ENCODE measurements at places on chromosomes 1 and 21. TPM values are rescaled to one million over a fixed set of nuclear protein-coding genes. Genes with fewer than 3 reads are reported as not detected.

DNA sequence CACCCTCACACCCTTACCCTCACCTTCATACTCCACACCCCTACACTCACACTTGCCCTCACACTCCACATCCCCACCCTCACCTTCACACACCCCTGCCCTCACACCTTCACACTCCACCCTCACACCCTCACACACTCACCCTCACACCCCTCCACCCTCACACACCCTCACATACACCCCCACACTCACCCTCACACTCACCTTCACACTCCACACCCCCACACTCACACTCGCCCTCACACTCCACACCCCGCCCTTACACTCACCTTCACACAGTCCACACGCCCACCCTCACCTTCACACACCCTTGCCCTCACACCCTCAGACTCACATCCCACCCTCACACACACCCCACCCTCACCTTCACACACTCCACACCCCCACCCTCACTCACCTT lies 43.6 kb upstream of the EDN2 start:
- no peak for DNase-seq

SLC6A9 gene
- 1.3 TPM for total RNA-seq

DNA sequence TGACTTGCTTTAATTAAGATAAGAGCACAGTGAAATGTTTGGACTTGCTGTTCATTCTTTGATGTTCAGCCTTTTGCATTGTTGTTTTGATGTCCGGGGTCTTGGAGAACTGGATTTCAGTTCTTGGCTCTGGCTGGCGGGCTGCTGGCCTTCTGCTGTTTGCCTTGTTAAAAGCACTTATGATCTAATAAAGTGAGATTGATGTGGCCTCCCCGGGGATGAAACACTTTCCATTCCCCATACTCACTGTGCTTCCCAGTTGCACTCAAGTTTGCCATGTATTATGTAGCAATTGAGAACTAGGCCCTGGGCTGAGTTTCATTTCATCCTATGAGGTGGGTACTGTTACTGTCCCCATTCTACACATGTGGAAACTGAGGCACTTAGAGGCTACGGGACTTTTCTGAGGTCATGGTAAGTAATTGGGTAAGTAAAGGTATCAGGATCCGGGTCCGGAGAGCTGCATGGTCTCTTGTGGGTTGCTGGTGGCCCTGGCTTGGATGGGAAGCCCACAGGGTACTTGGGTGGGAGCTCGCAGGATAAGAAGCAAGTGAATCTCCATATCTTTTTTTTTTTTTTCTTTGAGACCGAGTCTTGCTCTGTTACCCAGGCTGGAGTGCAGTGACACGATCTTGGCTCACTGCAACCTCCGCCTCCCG lies 127.7 kb upstream of the ZBTB40 start:
- DNase-seq: no peak

- no peak for DNase-seq
Measured at GRCh38 chr21:42554251-42554961, 40.8 kb downstream of the SLC37A1 start.

GRCh38 chr1:16727190-16728111 lies 12.9 kb upstream of the RNU1-4 start:
- DNase-seq: no peak

DNA sequence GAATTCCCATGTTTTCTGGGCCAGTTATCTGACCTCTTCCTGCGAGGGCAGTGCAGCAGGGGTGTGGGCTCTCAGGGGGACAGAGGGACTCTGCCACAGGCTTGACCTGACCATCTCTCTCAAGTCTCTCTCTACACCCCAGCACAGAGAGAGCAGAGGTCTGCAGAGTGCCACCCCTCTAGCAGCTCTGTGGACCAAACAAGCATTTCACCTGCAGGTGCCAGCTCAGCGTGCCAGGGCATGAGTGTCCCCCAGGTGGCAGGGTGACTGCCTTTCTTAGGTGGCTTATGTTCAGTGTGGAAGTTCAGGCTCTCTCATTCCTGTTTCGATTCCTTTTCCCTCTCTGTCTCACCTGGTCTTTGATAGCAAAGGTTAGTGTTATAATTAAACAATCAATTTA lies 191.3 kb downstream of the CACNA1E start:
- DNase-seq: no peak

- no peak for DNase-seq
Measured at GRCh38 chr1:66003690-66004089, 211.0 kb downstream of the PDE4B start.

DNA sequence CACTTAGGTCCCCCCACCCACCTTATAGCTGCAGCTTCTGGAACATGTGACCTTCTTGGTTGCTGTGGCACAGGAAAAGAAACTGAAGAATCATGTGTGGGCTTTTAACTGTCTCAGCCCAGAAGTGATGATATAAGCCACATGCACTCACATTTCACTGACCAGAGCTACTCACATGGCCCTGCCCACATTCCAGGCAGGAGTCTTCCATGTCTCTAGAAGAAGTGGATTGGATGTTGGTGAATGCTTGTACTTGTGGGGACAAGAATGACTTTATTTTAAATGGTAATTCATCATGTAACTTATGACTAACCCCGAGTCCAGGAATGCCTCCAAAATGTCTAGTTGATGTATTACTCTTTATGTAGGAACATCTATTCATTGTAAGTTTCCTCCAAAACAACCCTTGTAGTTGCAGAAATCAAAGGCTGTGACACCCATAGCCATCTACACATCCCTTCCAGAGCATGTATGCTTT lies 15.8 kb upstream of the CAMK1G start:
- DNase-seq: no peak

ST6GALNAC5 gene
- total RNA-seq: 0.71 TPM

KLF17 gene
- total RNA-seq: not detected

SPATA45 gene
- not detected for total RNA-seq

KCNE1 gene
- 4.8 TPM for total RNA-seq

DNA sequence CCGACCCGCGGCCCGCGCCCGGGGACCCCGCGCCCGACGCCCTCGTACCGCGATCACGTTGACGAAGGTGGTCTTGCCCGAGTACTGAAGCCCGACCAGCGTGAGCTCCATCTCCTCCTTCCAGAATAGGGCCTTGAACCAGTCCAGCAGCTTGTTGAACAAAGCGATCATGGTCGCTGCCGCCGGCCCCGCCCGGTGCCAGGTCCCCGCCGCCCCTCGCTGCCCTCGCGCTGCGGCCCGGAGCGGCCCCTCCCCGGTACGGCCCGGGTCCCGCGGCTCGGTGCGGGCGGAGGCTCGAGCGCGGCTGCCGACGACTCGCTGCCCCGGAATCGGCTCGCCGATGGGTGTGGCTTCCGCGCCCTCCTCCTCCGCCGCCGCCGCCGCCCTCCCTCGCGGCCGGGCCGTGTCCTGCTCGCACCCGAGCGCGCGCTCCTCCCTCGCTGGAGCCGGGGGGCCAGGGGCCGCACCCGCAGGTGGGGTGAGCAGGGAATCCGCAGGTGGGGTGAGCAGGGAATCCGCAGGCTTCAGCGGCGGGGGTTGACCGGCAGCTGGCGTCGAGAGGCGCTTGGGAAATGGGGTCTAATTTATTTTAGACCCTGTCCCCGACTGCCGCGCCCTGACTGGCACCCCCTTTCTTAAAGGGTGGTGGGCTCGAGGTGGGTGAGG lies at the start of gene ARL8A:
ARL8A (minus strand) TSS at position 336 of the 666 bp plus-strand sequence; CDS start at position 171, 165 bp downstream.
- peak; percentile 83 for DNase-seq

- no peak for DNase-seq
Measured at GRCh38 chr1:145912128-145912641, 2.3 kb upstream of the ITGA10 start.

BRDT gene
- total RNA-seq: not detected

DCST2 gene
- total RNA-seq: 0.59 TPM

DNA sequence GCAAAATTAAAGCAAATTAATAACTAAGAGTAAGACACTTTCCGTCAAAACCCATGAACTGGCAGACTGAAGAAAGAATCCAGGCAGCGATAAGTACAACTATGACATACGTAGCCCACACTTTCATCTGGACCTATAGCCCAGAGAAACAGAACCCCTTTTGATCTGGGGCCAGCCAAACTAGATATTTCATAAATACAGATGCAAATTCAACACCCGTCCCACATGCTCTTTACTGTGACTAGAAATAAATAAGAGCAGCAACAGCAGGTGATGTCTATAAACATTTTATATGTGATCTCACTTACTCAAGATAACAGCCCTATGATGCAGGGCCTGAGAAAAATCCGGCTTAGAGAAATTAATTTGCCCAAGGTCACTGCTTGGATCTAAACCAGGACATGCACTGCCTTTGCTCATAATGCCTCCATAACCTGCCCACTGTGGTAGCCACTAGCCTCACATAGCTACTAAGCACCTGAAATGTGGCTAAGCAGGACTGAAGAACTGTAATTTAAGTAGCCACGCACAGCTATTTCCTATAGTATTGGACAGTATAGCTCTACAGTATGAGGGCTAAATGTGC lies 130.2 kb downstream of the TGFBR3 start:
- DNase-seq: no peak

DNA sequence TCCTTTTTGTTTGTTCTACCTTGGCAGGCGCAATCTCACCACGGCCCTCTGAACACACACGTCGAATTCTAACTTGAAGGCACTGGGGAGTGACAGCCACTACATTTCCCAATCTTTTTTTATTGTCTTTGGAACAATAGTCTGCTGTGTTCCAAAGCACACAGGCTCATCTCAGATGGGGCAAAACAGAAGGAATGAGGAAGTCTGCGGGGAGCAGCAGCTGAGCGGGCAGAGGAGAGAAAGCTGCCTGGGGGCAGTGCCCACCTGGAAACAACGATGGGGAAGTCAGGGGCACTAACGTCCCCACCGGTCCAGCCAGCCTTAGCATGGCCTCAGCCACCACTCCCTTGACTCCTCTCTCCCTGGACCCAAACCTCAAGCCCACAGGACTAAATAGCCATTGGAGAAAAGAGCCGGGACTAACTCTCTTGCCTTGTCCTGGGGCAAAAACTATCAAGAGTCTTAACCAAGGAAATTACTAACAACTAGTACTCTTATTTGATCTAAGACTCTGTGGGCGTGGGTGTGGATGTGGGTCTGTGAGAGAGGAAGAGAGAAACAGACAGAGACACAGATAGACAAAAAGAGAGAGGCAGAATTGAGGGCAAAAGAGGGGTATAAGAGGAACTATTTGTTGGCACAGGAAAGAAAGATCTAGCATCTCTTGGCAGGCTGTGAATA lies 34.2 kb downstream of the SYF2 start:
- DNase-seq: no peak

GRCh38 chr1:44631647-44632539 lies 42.4 kb downstream of the TMEM53 start:
- DNase-seq: peak; percentile 93

- no peak for DNase-seq
Measured at GRCh38 chr1:31859719-31860118, 43.9 kb upstream of the SPOCD1 start.
